ENCODE measurements at places on chromosomes 2 and 18.

- DNase-seq, result no peak
These were observed 136.5 kb upstream of the CTDP1 start for GRCh38 chr18:79542876-79543750.

- DNase-seq, result no peak
These were observed 139.9 kb upstream of the ZEB2 start for GRCh38 chr2:144659731-144660275.

- DNase-seq, result peak; percentile 96
These were observed 6.0 kb upstream of the CRYBA2 start for GRCh38 chr2:218999021-218999880.

- DNase-seq, result no peak
These were observed 27.3 kb upstream of the ITGB6 start for GRCh38 chr2:160227293-160227915.

GRCh38 chr2:126776255-126776654 lies 120.3 kb downstream of the GYPC start:
- DNase-seq, result no peak

GRCh38 chr18:49555641-49556040 lies 6.2 kb upstream of the LIPG start:
- no peak for DNase-seq

DNA sequence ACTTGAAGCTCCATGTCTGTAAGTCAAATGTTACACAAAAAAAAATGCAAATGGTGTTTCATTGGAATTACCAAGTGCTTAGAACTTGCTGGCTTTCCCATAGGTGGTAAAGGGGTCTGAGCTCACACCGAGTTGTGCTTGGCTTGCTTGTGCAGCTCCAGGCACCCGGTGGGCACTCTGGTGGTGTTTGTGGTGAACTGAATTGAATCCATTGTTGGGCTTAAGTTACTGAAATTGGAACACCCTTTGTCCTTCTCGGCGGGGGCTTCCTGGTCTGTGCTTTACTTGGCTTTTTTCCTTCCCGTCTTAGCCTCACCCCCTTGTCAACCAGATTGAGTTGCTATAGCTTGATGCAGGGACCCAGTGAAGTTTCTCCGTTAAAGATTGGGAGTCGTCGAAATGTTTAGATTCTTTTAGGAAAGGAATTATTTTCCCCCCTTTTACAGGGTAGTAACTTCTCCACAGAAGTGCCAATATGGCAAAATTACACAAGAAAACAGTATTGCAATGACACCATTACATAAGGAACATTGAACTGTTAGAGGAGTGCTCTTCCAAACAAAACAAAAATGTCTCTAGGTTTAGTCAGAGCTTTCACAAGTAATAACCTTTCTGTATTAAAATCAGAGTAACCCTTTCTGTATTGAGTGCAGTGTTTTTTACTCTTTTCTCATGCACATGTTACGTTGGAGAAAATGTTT lies 97.9 kb upstream of the IL1R2 start:
- DNase-seq, result no peak

GRCh38 chr2:127117603-127118002 lies 10.6 kb upstream of the BIN1 start:
- DNase-seq, result no peak

DNA sequence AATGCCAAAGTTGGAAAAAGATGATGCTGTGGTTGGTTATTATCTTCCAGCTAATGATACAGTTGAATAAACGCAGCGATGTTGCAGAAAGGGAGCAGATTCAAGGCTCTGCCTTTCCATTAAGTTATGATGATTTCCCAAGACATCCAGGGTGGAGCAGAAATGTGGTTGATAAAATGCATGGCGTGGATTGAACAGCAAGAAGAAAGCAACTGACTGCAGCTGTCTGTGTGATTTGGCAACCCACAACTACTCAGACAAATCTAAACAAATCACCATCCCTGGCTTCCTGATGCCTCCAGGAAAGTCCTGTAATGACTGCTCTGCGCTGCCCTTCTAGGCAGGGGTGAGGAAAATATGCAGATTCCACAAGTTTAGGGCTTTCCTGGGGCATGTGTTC lies 166.3 kb downstream of the NRP2 start:
- no peak for DNase-seq

GRCh38 chr2:145230546-145230945 lies 710.6 kb upstream of the ZEB2 start:
- DNase-seq, result no peak

GRCh38 chr2:190626641-190627210 lies 22.2 kb upstream of the NAB1 start:
- DNase-seq, result no peak

DNA sequence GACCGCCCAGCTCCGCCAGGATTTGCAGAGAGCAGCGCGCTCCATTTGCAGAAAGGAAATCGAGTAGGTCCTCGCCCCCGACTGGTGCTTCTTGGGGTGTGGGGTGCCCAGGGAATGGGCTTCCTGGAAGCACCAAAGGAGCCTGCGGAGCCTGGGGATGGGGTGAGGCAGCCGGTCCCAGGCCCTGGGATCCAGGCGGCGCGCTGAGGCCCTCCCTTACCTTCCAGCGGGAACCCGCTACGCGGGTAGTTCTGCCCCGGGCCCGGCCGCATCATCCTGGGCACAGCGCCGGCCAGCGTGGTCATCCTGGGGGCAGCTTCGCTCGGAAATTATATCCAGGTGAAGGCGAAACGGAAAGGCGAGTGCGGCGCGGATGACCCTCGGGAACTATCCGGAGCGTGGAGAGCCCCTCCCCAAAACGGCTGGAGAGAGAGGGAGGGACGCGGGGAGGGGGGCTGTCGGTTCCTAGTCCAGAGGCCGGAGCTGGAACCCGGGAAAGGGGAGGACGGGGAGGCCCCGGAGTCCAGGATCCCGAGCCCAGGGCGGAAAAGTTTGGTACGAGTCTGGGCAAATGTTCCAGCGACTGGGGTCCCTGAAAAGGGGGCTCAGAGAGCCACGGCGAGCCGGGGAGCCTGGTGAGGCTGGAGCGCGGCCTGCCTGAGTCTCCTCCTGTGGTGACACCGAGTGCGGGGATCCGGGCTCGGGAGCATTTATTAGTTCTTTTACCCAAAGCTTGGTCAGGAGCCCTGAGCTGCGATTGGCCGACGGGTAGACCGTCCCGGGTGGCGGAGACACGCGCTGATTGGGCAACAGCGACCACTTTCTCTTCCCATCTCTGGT lies at the start of gene PAX3:
TSS of gene PAX3 (minus strand) at position 688 of the 840 bp plus-strand sequence. CDS start at position 305, 383 bp downstream.
- no peak for DNase-seq

DNA sequence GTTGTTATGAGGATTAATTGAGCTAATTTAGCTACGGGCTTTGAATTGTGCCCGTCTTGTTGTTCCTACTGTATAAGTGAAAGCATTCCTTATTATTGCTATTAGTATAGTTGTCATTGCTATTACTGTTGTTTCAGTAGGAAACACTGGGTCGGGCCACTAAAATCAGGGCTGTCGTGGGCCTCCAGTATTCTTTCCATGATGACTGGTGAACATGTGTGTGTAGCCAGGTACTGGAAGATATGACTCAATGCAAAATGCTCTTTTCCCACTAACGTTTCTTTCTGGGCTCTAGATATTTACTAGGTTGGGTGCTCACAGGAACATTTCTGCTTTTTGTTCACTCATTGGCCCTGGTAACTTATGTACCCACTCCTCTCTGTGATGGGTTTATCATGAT lies 4.9 kb downstream of the TTL start:
- no peak for DNase-seq

DNA sequence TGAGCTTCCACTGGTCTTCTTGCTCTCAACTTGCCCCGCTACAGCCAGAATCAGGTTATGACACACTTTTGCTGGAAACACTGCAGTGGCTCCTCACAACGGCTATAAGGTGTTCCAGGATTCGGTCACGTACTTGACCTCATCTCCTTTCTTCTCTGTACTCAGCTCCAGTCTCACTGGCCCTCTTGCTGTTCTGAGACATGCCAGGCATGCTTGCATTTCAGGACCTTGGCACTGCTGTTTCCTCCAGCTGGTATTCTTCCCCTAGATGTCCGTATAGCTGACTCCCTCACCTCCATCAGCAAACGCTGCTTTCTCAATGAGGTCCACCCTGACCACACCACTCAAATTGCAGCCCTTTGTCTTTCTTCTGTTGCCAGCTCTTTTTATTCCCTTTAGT lies 31.9 kb upstream of the C1GALT1C1L start:
- no peak for DNase-seq

DNA sequence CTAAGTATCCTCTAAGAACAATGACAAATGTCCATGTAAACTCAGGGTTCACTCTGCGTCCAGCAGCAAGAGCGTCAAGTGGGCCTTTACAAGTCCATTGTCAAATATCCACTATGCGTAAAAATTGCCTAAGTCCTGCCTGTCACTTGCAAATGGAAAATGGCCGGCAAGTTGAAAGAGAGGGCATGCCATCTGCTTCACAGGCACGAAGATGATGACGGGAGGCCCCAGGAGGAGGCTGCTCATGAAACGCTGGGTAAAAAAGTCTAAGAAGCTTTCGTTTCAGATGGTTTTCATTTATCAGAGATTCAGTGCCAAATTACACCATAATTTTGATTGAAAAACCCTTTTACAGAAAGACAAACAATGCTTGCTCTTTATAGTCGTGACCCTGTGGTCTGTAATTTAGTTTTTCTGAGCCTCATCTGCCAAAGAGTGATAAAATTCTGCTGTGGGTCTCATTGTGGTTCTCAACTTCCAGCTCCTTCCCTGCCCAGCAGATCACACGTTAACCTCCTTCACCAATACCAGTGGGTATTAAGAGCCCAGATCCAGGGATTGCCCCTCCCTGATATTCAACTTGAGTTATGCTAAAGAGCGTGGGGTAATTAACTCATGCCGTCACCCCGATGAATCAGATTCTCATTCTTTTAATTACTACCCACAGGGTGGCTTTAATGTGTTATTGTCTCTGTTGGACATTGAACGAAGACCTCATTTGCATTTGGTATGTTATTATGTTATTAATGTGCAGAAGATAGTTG lies 160.2 kb upstream of the ALKAL2 start:
- DNase-seq, result no peak

DNA sequence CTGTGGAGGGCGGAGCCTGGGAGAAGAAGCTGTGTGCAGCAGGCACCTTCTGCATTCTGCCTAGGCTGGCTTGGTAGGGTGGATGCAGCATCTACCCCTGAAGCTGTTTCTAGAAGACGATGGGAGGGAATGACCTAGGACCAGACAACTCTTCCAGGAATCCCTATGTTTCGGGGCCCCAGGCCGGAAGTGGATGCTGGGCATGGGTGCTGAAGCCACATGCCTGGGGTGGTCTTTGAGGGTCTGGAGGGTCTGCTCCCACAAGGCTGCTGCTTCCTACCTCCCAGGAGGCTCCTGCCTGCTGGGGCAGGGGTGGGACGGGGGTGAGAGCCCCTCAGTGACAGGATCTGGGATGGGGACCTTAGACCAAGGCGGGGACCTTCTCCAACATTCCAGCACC lies 61.0 kb downstream of the CIB4 start:
- DNase-seq, result peak; percentile 11

- DNase-seq, result no peak
These were observed 250.8 kb upstream of the CTAGE1 start for GRCh38 chr18:22668496-22668895.

- DNase-seq, result no peak
These were observed 90.2 kb upstream of the LHCGR start for GRCh38 chr2:48845684-48846083.

DNA sequence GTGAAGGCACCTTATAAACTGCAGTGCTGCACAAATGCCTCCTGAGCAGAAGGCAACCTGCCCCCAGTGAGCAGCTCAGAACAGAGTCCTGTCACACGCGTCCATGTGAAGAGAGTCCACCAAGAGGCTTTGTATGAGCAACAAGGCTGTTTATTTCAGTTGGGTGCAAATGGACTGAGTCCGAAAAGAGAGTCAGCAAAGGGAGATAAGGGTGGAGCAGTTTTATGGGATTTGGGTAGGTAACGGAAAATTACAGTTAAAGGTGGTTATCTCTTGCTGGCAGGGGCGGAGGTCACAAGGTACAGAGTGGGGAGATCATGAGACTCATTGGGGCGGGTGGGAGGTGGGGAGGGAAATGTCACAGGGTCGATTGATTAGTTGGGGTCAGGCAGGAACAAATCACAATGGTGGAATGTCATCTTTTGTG lies 53.4 kb upstream of the RALBP1 start:
- no peak for DNase-seq

- DNase-seq, result no peak
These were observed 11.4 kb upstream of the ALMS1 start for GRCh38 chr2:73374269-73374668.

- DNase-seq, result no peak
These were observed 47.3 kb upstream of the SERPINE2 start for GRCh38 chr2:224086226-224086914.

GRCh38 chr2:128543646-128544045 lies 225.0 kb upstream of the HS6ST1 start:
- DNase-seq, result no peak

- DNase-seq, result no peak
These were observed 6.1 kb downstream of the INO80D start for GRCh38 chr2:206079699-206080465.

GRCh38 chr2:160687629-160688028 lies 194.0 kb upstream of the RBMS1 start:
- DNase-seq, result no peak

DNA sequence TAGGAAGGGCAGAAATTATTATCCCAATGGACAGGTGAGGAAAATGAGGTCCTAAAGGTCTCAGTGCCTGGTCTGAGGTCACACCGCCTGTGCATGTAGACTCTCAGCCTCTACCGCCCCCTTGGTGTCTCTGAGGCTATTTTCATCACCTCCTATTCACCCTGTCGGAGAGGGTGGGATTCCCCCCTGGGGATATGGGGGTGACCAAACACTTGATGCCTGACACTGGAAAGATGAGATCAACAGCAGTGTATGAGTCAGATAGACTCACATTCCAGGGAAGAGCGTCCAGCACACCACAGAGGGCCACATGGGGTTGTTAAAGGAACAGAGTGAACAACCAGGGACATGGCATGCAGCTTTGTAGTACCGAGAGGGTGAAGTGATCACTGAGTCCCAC lies 199.7 kb downstream of the SMAD2 start:
- no peak for DNase-seq

GRCh38 chr2:30252723-30253701 lies 21.7 kb downstream of the LBH start:
- DNase-seq, result peak; percentile 39

DNA sequence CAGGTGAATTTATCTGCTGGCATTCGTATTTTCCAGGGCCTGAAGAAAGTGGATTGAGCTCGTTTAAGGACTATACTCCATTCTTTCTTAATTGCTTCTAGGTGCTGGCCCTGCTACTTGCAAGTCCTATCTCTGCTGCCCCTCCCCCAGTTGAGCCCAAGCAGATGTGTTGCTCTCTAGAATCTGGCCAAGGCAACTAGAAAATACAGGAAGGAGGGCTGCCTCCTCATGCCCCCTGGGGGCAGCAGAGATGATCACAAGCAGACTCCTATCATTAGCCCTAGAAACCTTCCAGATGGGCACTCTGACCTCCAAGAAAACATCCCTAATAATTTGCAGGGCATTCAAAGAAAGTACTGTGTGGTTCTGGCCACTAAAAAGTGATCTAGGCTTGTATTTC lies 72.5 kb upstream of the CYP26B1 start:
- peak; percentile 92 for DNase-seq

- no peak for DNase-seq
These were observed 2.5 kb upstream of the GBX2 start for GRCh38 chr2:236170590-236171165.

Measured in WERI-Rb-1 (cell line).